G401 (cell line): ENCODE measurements at places on chromosomes 4 and X.

DNA sequence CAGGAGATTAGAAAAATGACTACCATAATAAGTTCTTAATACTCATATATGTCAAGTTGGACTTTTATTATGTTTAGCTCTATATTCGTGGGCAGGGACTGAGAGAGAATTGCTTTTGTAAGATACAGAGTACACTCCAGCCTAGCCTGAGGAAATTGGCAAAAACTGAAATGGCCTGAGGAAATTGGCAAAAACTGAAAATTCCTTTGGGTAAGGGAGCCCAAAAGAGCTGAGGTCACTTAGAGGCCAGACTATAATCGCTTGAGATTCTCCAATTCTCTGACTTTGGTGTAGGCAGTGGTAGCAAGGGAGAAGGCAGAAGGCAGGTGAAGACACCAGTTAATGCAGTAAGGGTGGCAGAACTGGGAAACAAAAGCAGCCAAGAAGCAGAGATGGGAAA lies 124.5 kb upstream of the HCCS start:
- DNase-seq = no peak

- no peak for DNase-seq
These were observed 226.2 kb downstream of the TACR3 start for GRCh38 chr4:103493450-103494159.

- no peak for DNase-seq
These were observed 4.4 kb downstream of the PLAC1 start for GRCh38 chrX:134653835-134654234.

- DNase-seq = no peak
These were observed 1279.7 kb downstream of the ARAP2 start for GRCh38 chr4:34964613-34965012.

GRCh38 chr4:2256156-2256731 lies 5.7 kb downstream of the MXD4 start:
- DNase-seq = no peak

- no peak for DNase-seq
These were observed 11.0 kb downstream of the ATP5ME start for GRCh38 chr4:663046-663437.

DNA sequence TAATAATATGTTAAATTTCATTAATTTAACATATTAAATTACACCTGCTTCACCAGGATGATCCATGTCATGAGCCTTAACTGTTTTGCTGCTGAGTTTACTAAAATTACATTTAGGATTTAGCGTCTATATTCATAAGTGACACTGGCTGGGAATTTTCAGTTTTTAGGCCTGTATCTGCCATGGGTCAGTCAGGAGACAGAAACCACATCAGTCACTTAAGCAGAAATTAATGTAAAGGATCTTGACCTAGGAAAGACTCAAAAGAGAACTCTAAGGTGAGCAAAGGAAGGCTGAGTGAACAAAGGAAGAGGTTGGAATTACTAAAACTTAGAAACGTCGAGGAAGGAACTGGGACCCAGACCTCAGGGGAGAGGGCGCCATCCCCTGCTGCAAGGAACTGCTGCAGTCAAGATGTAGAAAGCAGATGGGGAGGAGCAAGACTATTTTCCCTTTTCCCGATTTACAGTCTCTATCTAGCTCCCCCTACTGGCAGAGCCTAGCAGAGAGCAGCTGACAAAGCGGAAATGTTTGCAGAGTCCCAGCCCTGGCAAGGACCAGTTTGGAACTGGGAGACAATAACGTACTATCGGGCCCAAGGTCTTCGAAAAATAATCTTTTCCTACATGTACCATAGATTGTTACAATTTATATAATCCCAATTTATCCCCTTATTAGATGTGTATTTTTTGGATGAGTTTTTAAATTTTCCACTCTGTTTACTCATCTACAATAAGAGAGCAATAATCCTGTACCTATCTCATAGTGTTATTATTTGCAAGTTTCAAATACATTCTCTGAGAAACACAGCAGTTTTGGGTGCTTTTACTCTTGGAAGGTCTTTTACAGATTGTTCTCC lies 22.6 kb upstream of the RBBP7 start:
- DNase-seq = peak; percentile 70

- DNase-seq = no peak
These were observed 772 bp downstream of the EOLA1 start for GRCh38 chrX:149541521-149542047.

DNA sequence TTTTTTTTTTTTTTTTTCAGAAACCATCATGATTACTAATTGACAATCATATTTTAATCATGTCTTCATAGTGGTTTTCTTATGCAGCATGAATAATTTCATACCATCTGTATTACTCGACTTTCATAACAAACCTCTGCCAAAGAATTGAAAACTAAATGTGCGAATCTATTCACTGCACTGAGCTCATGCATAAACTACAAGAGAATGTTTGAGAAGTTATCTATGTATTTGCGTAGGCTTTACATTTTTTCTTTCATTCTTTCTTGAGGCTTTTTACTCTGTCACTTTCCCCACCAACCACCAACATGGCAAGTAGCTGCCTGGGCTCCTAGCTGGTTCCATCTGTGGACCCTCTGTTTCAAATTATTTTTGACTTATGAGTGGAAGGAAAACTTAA lies 1761.0 kb downstream of the STIM2 start:
- DNase-seq = no peak
